ENCODE measurements at places on chromosomes 13 and 19.

GRCh38 chr13:102309110-102309509, 92.7 kb downstream of the FGF14 start:
- no peak for DNase-seq

DNA sequence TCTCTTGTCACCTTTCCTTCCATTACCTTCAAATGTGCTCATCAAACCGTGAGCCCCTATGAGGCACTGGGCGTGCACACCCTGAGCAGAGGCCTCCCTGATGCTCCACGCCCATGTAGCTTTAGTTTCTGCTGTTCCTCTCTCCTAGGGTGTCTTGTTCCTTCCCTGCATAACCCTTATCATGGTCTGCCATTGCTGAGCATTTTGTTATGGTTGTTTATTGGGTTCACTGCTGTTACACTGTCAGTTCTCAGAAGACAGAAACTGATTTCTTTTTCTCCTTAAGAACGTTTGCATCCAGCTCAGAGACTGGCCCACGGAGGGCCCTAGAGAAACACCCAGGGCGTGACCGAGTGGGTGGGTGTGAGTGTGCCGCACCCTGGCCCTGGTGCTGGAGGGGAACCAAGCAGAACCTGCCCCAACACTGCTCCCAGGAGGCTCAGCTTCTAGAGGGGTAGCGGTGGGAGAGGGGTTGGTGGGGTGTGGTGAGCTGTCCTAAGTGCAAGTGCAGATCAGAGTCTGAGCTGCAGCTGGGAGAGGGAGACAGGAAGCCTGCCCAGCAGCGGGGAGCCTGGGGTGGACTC, 61.4 kb upstream of the URI1 start:
- no peak for DNase-seq

DNA sequence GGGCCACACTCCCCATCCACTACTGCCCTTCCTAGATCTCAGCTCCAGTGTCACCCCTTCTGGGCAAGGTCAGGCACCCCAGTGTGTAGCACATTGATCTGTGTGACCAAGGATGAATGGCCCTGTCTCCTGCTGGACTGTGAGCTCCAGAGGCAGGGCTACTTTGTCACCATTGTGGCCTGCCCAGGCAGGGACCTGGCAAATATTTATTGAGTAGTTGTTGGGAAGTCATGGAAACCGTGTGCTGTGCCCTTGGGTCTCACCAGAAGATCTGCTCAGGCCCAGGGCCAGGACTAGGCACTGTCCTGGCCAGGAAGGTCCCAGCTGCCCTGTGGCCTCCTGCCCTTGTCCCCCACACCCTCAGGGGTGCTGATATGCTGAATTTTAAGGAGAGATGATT, 10.5 kb downstream of the NACC1 start:
- no peak for DNase-seq

GRCh38 chr13:99351772-99352171, 44.6 kb upstream of the GPR183 start:
- DNase-seq, result peak; percentile 80

GRCh38 chr19:5694167-5694955, 4.3 kb downstream of the RPL36 start:
- no peak for DNase-seq

DNA sequence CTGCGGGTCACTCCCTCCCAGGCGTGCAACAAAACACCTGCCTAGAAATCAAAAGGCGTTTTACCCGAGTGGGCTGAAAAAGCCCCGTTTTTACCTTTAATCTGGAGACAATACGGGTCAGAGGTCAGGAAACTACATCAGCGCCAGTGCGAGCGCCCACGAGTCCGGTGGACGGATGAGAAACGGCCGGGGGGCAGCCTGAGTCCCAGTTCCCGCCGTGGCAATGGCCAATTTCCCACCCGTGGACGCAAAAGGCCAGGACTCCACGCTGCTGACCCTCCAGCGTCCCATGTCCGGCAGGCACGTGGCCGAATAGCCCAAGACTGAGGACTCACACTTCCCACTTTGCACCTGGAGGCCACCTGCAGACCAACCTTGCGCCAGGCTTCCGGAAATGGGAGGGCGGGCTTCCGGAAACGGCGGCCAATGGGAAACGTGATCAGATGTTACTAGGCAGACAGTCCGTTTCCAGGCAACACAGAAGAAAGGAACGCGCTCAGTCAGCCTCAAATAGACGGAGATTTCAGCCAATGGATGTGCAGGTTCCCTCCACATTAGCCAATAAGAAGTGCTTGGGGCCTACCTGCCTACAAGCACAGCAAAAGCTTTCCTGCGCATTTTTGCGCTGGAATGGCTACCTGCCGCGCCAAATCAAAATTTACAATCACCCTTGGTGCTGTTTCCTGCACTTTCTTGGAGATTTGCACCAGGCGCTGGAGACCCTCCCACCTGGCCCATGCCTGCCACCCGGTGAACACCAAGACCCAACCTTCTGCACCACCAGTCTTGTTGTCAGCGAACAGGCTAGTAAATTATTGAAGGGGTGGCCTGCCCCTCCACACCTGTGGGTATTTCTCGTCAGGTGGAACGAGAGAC, 47.4 kb downstream of the ZFP14 start:
- DNase-seq, result peak; percentile 76

DNA sequence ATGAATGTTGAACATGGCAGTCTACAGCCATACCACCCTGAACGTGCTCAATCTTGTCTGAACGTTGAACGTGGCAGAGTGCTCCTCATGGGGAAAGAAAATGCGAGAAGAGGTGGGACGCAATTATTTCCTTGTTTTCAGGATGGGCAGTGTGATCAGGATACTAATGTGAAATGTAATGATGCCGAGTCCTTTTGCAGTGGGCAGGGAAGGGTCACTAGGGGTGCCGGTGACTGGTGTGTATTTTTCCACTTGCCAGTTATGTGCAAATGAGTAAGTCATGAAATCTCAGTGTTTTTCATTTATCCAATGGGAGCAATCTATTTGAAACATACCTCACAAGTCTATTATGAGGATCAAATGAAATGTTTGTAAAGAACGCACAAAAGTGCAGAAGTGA, 84.8 kb downstream of the LNX2 start:
- no peak for DNase-seq

DNA sequence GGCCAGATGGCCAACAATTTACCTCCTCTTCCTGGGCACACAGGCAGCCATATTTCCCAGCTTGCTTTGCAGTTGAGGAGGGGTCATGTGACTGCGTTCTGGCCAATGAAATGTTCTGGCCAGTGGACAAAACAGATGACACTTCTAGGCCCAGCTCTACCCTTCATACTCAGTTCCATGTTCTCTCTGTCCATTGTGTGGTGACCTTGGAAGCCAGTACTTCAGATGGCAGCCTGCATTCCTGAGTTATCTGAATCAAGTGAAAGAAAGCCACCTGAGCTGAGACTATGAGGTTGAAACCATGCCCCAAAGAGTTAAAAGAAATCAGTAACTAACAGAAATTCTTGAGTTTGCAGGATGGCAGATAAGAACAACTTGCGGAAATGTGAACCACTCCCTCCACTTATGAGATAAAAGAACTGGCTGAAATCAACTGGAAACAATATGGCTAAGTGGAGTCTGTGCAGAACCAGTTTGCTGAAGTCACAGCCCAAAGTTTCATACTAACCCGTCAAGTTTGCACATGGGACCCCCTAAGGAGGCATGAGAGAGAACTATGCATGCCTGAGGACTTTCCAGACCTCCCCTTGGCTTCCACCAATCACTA, 8.1 kb downstream of the FAM187B start:
- no peak for DNase-seq

GRCh38 chr19:54573330-54573872, at the start of gene LILRA2:
Gene LILRA2, plus strand, starts transcription at chr19:54573790. Its CDS starts 89 bp downstream, at chr19:54573879.
- DNase-seq, result no peak

- peak; percentile 90 for DNase-seq
Observed at GRCh38 chr19:57599761-57600383, at the start of gene ZNF530. Gene ZNF530, plus strand, starts transcription at chr19:57599885. Its CDS starts 4,461 bp downstream, at chr19:57604346.

GRCh38 chr13:59276436-59276835, 887.3 kb downstream of the DIAPH3 start:
- DNase-seq, result no peak

- DNase-seq, result no peak
Observed at GRCh38 chr19:55325172-55325571, at the start of gene TMEM150B. Gene TMEM150B, minus strand, starts transcription at chr19:55325341. Its CDS starts 4,305 bp downstream, at chr19:55321036.

GRCh38 chr19:18426416-18426767, 7.2 kb downstream of the SSBP4 start:
- DNase-seq, result no peak

DNA sequence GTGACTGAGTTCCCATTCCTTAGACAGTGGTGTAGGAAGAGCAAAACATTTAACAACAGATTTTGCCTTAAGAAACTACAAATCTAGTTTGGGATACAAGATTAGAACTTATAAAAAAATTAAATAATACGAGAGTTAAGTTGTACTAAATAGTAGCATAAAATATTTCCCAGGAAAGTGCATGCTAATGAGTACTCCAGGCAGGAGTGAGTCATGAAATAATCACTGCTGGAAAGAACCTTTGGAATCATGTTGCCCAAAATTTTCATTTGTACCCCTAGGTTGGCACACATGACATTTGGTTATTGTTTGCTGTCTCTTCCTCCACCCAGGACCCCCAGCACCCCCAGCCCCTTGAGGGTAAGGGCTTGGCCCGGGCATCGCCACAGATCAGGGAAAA, 26.3 kb upstream of the KL start:
- DNase-seq, result no peak

- DNase-seq, result peak; percentile 96
Observed at GRCh38 chr19:4328243-4328990, 10.2 kb downstream of the STAP2 start.

DNA sequence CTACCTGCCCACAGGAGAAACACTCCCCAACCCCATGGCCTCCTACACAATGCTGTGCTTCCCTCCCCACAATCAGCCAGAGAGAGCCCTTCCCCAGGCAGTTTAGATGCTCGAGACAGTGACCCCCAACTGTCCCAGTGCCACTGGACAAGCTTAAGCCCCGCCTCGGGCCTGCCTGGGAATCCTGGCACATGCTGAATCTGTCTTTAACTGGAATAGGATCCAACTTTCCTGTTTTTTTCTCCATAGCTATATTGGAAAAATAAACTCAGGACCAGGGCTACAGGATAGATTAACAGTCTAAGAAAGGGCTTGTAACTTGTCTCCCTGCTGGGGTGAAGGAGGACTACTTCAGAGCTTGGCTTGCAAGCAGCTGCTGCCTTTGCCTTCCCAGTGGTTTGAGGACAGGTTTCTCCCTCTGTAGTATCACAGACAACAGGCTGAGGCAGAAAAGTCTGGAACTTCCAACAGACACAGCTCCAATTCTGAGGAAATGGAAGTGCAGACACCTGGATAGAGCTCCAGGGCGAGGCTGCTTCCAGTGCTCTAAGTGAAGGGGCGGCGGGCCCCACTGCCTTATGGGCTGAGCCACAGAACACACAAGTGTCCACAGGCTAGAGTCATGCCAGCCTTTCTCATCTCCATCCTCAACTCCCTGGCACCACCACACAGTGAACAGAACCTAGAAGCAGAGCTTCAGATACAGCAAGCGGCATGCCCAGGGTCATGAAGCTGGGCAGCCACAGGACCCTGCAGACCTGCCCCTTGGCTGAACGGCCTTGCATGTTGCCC, 228.3 kb downstream of the TUBA3C start:
- no peak for DNase-seq

DNA sequence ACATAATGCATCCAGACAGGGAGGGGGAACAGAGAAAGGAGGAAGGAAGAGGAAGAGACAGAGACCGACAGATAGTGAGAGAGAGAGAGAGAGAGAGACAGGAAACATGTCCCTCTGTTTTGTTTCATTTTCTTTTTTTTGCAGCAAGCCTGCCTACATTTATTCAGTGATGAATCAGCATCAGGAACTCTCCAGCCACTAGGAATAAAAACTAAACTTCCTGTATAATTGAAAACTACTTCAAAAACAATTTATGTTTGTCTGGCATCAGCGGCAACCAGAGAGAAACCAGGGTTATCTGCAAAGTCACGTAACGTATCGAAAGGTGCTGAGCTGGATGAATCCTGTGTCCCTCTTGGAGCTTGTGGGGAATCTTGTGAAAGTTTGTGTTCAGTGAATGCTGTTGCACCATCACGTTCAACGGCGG, 148.6 kb upstream of the SOX21 start:
- no peak for DNase-seq

DNA sequence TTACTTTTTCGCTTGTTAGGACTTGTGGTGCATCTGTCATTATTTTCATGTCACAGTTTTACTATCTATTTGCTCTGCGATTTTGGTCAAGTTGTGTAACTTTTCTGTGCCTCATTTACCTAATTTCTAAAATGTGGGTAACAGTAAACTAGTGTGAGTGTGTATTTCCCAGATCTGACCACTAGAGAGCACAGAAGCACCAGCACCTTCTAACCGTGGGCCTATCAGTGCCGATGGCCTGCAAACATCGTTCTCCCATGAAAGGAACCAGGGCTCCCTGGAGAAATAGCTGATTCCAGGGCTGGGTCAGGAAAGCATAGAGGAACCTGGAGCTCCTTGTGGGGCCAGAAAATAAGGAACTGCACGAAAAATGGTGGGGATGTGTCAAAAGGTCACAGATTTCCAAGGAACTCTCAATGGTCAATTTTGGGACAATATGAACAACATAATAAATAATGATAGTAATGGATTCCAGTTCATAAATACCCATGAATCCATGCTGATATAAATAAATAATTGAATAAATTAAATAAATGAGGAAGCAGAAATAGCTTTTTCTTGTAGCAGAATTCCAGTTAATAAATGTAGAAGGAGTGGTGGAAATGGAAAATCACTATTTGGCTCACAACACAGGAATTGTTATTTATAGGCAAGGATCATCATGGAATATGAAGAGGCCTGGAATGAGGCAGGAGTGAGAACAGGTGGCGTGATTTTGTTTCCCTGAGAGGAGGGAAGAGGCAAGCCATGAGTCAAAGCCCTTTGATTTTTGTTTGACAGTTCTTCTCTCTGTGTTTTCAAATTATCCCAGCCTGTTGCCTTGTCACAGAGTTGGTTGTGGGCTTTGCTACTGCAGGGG, 31.1 kb downstream of the CEACAM8 start:
- DNase-seq, result peak; percentile 36

- no peak for DNase-seq
Observed at GRCh38 chr13:53463106-53463505, 434.5 kb downstream of the OLFM4 start.

DNA sequence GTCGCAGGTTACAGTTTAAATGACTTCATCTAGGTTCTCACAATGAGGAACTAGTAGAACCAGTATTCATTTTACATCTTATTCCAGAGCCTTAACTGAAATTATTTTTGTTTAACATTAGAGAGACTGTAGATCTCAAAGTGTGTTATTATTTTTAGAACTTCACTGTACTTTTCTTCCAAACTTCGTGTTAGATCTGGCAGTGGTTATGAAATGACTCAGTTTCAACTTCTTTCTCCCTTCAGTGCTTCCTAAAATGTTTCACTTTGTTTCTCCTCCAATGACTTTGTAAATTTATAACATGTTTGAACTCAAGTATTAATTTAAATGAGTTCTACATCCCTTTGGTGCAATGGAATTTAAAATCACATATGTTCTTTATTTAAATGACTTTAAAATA, 139.3 kb downstream of the PCDH9 start:
- no peak for DNase-seq
